ENCODE measurements at places on chromosomes 1 and 21.
A peak's percentile ranks its signal among the peaks of the same experiment; 100 is the strongest.

- no peak for DNase-seq
These were observed 1.3 kb downstream of the AMIGO1 start for GRCh38 chr1:109508001-109508872.

DNA sequence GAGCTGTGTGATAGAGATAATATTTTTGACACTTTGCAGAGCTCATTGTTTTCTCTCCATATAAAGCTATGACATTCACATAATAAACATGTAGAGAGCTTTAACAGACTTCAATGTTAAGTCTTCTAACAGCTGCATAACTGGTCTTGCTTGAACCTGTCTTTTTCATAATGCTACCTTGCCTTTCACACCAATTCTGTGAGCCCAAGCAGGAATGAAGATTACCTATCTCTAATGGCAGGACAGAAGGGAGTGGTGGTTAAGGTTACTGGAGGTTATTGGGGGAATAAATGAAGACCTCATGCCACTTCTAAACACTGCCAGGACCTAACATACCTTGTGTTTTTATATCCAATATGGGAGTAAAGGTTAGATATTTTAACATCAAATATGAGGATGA, 2.3 kb upstream of the CD55 start:
- no peak for DNase-seq

DNA sequence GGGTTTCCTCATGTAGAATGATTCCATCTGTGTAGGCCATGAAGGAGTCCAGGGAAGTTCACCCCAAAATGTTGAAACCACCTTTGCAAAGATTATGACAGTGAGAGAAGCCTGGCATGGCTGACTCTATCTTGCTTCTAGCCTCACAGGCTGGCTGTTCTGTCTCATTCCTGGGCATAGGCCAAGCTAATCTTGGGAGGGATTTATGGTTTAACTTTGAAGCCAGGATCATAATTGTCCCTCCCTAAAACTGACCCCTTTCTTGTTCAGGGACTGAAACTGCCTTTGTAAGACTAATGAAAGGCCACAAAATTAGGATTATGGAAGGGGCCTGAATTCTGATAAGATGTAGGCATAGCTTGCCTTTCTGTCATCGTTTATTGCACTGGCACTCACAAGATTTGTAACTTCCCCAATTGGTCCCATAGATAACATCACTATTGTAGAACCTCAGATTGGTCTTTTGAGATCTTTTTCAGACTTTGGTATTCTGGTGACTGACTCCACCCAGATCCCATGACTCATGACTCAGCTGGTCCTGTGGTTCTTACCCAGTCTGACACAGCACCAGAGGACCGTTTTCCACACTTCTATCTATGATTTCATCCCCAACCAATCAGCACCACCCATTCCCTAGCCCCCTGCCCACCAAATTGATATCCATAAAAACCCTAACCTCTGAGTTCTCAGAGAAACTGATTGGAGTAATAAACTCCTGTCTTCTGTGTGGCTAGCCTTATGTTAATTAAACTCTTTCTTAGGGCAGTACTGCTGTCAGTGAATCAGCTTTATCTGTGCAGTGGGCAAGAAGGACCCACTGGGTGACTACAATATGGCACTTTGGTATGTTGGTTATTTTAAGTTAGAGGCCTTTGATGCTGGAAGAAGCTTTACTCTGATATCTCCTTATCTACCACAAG, 13.6 kb upstream of the LAMTOR5 start:
- no peak for DNase-seq

GRCh38 chr1:9136932-9137331, 8.0 kb upstream of the GPR157 start:
- DNase-seq = no peak

GRCh38 chr1:46603481-46603857, 599 bp downstream of the MKNK1 start:
- DNase-seq = no peak

- no peak for DNase-seq
These were observed 88.5 kb downstream of the RUNX3 start for GRCh38 chr1:24841593-24841992.

- no peak for DNase-seq
These were observed 182.3 kb downstream of the C1orf21 start for GRCh38 chr1:184569106-184569505.

GRCh38 chr1:51661081-51661518, 44.2 kb downstream of the OSBPL9 start:
- DNase-seq = peak; percentile 82

DNA sequence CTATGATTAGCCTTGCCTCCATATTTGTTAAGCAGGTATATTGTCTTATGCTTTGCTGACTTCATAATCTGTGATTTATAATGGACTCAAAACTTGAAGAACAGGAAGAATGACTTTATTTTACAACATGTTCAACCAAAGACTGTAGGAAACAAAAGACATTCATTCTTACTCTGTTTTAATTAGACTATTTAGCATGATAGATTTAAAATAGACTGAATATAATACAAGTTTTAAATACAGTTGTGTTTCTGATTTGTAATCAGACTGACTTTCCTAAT, 63.1 kb downstream of the CDC14A start:
- DNase-seq = no peak

GRCh38 chr1:238324211-238324864, 433.6 kb upstream of the ZP4 start:
- no peak for DNase-seq

DNA sequence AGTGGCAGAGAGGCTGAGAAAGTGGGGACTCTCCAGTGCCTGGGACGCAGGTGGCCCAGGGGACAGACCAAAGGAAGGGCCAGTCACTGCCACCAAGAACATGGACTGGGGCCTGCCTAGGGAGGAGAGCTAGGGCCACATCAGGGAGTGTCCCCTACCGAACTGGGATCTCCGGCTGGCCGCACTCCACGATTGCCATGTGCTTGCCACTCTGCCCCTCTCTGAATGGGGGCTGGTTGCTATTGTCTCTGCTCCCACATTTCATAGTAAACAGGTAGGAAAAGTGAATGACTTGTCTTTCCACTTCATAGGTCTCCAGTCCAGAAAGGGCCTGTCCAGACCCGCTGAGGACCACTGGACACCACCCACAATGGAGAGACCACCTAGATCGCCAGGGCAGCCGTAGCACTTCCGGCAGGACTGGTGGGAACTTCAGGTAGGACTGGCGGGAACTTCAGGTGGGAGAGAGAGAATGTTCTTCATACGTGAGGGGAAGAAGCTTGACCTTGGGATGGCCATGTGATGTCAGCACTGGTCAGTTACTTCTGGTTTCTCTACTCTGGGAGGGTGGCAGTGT, 55.2 kb upstream of the PDE9A start:
- DNase-seq = no peak

GRCh38 chr1:40478276-40478675, 1.2 kb downstream of the ZFP69 start:
- DNase-seq = no peak

DNA sequence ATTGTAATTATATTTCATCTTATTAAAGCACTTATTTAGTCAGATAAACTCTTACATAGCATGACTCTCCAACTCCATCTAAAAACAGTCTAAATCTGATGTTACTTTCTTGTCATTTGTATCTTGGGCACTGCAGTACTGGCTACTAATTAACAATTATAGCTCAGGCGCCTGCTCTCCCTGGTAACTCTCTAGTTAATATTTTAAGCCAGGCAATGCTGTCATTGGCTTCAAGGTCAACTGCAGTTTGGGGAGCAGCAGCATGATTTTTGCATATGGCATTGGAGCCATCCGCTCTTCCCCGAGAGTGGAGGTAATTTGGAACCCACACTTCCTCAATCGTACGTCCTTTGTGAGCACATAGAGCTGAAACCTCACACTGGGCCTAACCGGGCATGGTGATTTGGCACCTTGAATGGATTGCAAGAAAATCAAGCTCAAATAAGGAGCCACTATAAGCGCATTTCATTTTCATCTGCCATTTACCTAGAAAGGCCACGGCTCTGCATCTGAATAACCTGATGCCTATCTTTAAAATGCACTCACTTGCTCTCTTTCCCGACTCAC, 187.7 kb downstream of the KAZN start:
- no peak for DNase-seq

DNA sequence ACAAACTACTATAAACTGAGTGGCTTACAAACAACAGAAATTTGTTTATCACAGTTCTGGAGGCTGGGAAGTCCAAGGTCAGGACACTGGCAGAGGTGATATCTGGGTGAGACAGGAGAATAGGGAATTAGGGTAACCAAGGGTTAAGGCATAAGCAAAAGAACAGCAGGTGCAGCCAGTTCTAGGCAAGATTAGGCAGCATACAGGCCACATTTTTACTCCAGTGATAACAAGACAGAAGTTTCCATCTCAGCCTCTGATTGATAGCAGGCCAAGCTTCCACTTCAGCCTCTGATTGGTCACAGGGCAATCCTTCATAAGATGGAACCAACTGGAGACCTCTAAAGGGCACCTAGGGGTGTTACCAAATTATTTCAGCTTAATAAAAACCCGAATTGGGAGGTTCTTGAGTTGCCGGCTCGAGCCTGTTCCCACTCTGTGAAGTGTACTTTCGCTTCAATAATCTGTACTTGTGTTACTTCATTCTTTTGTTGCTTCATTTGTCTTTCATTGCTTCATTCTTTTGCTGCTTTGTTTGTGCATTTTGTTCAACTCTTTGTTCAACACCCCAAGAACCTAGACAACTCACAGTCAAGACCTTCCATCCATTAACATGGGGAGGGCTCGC, 185.6 kb downstream of the TOMM20 start:
- no peak for DNase-seq

DNA sequence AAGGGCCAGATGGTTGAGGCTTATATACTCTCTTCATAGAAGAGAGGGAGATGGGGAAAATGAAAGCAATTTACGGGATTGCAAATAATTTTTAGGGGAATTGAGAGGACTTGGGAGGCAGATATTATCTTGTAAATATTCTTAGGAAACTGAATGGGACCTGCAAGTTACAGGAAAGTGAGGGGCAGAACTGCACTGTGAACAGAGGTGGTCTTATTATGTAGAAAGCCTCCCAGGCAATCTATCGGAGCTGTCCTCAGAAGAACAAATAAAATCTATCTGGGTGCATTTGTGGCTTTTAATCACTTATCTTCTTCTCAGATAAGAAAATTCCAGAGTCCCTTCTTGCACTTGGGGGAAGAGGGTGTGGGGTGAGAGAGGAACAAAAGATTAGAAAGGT, 223.5 kb downstream of the RHOU start:
- no peak for DNase-seq

- DNase-seq = no peak
These were observed 268.8 kb upstream of the NCAM2 start for GRCh38 chr21:20729376-20729775.

DNA sequence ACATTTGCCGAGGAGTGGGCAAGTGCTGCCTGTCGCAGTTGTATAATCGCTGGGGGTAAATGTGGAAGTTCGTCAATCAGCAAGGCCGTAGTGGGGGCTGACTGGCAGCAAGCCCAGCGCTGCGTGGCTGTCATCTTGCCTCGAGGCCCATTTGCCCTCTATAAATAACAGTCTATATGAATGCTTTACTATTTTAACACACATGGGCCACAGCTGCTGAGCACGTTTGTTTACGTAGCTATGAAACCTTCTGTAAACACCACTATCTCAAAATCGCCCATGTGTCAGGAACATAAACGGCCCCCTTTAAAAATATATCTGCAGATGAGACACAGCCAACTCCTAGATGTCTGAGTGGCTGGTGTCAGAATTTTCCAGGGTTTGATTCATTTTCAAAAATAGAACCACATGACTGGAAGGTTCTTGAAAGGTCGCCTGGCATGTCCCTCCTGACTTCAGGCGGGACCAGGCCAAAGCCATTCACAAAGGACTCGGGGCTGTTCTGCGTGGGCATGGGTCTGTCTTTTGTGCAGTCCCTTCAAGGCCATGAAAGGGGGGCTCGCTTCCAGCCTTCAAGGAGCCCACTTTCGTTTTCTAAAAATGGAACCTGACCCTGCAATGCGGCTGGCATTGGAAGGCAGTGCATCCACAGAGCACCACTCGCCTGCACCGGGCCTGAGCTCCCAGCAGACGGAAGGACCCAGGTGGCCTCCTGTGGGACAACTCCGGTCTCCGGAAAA, 205.5 kb downstream of the KCNJ6 start:
- peak; percentile 36 for DNase-seq

GRCh38 chr1:80158771-80159170, 1152.2 kb upstream of the ADGRL4 start:
- DNase-seq = no peak

DNA sequence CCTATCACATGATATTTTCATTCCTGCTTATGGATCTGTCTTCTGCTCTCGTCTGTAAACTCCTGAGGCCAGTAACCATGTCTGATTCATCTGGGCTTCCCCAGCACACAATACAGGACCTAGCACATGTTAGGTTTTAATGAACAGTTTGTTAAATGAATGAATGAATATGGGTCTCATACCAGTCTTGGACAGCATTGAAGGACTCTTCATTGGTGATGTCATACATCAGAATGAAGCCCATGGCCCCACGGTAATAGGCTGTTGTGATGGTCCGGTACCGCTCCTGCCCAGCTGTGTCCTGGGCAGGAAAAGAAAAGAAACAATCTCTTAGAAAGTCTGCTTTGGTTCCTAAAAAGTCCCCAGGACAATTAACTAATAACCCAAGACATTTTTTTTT, 53.4 kb downstream of the RAB3B start:
- DNase-seq = no peak

GRCh38 chr1:109369167-109369746, 28.5 kb downstream of the SORT1 start:
- DNase-seq = no peak

GRCh38 chr1:244371242-244372141, 80.2 kb downstream of the ADSS2 start:
- no peak for DNase-seq

GRCh38 chr1:109847251-109847650, 63.4 kb upstream of the CSF1 start:
- DNase-seq = no peak

GRCh38 chr1:45545019-45545493, 5.6 kb upstream of the AKR1A1 start:
- DNase-seq = no peak

DNA sequence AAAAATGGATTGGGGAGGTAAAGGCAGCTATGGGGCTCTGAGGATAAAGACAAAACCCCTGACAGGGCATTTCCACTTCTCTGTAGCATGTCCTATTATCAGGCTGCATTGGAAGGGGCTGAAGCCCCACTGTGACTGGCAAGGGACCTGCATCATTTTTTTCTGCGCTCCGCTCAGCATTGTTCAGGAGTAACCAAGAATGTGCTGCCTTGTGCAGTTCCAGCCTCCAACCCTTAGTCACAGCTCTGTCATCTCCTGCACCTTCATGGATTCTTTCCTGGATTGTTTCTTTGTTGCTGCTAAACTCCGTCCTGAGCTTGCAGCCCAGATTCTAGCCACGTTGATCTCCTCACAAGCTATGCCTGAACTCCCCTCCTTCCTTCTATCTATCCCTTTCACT, 37.4 kb downstream of the SERTAD4 start:
- no peak for DNase-seq

GRCh38 chr1:77218477-77219165, 609 bp downstream of the PIGK start:
- DNase-seq = no peak

Data from AG04450 (cell line).